NCI-H1694 treated with DMSO at 0.1 percent for 48 hours (cell line): ENCODE measurements at places on chromosomes 5 and 9.

GRCh38 chr5:131751506-131751905, 45.3 kb downstream of the FNIP1 start:
- no peak for DNase-seq

DNA sequence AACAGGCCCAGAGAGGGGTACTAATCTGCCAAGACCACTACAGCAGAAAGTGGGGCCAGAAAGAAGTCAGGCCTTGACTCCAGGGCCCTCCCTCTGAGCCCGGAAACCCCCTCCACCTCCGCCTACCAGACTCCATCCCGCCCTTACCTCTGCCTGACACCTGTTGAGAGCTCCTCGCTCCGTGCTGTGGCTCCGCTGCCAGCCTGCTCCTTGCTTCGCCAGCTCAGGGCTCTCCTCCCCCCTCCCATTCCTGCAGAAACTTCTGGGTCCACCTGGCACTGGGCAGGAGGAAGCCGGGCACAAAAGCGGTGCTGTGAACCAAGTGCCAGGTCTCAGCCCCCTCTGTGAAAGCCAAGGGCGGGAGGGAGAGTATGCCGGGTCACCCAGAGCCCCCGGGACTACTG, 6.4 kb upstream of the ST6GALNAC6 start:
- DNase-seq: no peak

GRCh38 chr5:152534641-152535040, 129.6 kb upstream of the NMUR2 start:
- no peak for DNase-seq

DNA sequence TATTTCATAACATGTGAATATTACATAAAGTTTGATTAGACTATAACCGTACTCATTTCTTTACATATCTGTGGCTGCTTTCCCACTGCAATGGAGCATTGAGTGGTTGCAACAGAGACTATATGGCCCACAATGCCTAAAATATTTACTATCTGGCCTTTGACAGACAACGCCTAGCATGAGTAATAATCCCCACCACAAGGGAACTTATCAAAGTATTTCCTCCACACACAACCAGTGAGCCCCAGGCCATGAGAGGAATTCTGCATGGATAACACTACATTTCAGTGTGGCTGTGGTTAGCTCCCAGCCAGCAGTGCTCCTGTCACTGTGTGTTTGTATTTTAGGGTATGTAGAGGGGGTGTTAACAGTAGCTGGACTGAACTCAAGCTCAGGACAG, 54.8 kb downstream of the FAM81B start:
- DNase-seq: no peak

DNA sequence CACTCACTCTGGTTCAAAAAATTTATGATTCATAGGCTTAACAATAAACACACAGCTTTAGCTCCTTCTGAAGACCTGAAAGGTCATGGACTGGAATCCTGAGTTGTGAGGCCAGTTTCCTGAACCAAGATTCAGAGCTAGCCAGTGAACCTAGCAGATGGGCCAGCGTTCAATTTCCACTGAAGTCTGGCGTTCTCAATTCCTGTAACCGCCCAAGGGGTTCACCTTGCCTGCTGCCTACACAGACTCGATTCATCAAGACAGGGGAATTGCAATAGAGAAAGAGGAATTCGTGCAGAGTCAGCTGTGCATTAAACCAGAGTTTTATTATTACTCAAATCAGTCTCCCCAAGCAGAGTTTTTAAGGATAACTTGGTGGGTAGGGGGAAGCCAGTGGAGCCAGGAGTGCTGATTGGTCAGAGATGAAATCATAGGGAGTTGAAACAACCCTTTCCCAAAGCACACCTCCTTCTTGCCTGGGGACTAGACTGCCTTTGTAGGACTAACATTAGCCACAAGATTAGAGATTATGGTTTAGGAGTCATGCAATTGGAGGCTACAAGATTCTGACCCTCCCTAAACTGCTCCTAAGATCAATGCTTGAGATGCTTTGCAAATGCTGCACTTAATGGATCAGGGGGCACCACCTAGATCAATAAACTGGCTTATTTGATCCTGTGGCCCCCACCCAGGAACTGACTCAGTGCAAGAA, 117.5 kb upstream of the SHB start:
- DNase-seq: no peak

GRCh38 chr9:113941056-113941455, 64.9 kb downstream of the ZNF618 start:
- no peak for DNase-seq

DNA sequence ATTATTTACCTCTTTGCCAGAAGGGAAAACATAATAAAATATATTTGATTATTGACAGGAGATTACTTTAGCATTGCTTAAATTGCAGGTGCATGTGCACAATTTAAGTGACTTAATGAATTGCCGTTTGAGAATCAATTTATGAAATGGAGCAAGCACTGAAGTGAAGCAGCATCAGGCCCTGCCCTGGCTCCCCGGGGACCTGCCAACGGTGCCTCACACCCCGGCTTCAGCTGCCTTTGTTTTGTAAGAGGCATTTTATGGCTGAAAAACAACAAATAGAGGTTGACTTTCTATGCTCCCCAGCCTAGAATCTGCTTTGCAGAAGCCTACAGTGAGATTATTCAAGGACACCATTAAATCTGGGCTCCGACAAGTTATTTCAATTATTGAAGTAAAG, 359.1 kb upstream of the IRX4 start:
- DNase-seq: no peak

GRCh38 chr9:22079873-22080341, 70.8 kb upstream of the CDKN2B start:
- DNase-seq: no peak

DNA sequence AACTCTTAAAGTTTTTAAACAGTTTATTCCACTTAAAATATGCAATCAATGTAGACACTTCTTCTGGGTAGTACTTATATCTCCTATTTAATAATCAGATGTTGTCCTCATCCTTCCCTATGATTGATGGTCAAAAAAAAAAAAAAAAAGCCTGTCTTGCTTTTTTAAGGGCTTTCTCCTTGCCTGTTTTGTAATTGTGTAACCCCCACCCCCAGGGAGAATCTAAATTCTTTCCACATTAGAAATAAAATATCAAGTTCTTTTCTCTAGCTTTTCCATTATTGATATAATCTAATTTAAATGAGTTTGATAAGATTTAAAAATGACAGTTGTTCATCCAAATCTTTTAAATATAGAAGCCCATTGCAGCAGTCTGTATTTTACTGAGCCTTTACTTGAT, 119.7 kb downstream of the CHSY3 start:
- DNase-seq: no peak
